ENCODE measurements at places on chromosomes 2 and 18.

DNA sequence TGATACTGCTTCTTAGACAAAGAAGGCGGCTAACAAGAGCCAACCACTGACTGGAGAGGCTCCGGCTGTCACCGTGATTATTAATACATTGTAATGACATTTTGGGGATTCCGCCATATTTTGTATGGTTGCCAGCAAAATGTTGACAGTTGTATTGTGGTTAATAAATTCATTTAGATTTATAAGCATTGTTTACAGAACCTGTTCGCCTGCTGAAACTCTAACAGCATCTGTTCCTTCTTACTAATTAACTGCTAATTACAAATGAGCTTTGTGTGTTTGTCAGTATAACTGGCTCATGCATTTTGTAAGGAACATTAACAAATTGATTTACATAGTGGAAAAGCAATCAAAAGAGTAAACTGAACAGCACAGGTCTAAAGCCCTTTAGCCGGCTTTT, 332.4 kb downstream of the GBX2 start:
- no peak for DNase-seq

- DNase-seq, result no peak
These were observed 55.2 kb downstream of the TRAPPC12 start for GRCh38 chr2:3434654-3435053.

GRCh38 chr2:188628989-188629752, 337.5 kb downstream of the GULP1 start:
- no peak for DNase-seq

- no peak for DNase-seq
These were observed 23.2 kb upstream of the STPG4 start for GRCh38 chr2:47178341-47178740.

DNA sequence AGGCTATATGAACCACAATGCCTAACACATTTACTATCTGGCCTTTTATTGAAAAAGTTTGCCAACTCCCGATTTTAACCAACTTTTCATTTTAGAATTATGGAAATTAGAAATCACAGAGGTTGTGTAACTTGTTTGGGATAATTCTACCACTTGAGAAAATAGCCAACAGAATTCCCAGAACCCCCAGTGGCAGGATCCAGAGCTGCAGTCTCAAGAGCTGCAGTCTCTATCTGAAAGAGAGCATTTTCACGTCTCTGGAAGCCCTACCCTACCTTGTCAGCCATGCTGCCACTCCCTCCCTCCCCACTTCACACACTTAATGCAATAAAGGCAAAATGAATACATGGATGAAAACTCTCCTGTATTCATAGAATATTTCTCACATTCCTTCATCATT, 23.4 kb upstream of the TSPYL6 start:
- DNase-seq, result no peak

DNA sequence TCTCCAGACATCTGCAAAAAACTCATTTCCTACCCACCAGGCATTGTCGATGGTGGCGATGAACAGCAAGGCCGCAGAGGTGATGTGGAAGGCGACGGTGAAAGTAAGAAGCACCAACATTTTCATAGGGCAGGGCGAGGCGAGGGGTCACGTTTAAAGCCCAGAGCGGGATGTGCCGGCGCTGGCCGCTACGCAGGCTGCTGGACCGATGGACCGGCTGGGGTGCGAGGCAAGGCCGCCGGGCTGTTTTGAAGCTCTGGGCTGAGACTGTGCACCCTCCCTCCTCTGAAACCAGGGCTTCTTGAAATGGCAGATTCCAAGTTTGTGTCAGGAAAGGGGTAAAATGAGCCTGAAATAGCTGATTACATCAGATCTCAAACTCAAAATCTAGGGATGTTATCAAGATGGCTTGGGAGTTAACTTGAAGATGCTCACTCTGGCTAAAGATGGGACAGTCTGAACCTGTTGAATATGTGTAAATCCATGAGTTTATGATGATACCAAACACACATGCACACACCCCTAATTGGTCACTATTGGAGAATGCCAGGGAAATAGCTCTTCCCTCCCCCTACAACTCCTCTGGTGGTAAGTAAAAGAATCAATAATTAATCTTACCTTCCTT, 31.6 kb upstream of the GAREM2 start:
- DNase-seq, result no peak

GRCh38 chr18:79597831-79598632, 81.6 kb upstream of the CTDP1 start:
- no peak for DNase-seq

DNA sequence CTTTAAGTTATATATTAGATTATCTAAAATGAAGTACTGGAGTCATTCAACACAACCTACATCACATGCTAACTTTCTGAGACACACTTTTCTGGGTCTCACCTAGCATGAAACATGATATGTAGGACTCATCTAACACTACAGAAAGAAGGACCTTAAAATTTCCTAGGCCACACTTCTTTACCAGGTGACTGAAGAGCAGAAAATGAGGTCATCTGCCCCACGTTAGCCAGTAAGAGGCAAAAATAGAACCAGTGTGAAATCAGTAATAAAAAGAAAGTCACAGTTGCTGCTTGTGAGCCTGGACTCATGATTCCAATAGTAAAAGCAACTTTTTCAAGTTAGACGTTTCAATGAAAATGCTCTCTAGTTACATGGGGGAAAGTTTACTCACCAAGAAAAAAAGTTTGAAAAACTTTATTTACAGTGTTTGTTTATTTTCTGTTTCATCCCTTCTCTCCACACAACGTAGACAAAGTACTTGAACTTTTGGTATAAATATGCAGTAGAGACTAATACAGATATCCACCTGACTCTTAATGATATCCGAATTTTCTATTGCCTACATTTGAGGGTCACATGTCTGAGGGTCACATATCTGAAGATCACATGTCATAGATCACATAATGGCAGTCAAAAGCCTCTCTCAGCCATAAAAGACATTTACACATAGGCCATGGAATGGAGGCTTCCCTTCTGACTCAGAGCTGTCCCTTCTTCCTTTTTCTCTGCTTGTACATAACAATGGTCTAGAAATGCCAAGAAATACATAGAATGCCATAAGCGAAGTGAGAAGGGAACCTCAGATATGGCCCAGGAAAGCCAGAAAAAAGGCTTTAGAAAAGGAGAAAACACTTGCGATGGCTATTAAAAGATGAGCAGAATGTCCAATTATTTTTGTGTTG, 362.9 kb downstream of the ZEB2 start:
- DNase-seq, result no peak

DNA sequence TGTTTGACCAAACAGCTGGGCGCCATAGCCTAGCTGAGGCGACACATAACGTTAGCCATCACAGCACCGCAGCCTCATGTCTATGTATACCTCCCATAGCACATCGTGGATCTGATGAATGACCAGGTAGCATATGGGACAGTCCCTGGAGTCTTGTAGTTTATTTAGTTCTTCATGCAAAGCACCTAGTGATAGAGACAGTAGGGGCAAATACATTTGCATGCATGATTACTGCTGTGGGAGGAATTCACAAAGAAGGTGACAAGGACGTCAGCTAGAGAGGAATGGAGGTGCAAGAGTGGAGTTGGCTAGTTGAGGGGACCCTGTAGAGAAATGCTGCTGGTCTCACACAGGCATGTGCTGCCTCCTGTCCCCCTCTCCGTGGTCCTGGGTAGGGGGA, 478.9 kb upstream of the HS6ST1 start:
- DNase-seq, result no peak

- no peak for DNase-seq
These were observed 69.9 kb upstream of the ST3GAL5 start for GRCh38 chr2:85958731-85959130.

- DNase-seq, result no peak
These were observed 185.7 kb downstream of the TPGS2 start for GRCh38 chr18:36643061-36643460.

DNA sequence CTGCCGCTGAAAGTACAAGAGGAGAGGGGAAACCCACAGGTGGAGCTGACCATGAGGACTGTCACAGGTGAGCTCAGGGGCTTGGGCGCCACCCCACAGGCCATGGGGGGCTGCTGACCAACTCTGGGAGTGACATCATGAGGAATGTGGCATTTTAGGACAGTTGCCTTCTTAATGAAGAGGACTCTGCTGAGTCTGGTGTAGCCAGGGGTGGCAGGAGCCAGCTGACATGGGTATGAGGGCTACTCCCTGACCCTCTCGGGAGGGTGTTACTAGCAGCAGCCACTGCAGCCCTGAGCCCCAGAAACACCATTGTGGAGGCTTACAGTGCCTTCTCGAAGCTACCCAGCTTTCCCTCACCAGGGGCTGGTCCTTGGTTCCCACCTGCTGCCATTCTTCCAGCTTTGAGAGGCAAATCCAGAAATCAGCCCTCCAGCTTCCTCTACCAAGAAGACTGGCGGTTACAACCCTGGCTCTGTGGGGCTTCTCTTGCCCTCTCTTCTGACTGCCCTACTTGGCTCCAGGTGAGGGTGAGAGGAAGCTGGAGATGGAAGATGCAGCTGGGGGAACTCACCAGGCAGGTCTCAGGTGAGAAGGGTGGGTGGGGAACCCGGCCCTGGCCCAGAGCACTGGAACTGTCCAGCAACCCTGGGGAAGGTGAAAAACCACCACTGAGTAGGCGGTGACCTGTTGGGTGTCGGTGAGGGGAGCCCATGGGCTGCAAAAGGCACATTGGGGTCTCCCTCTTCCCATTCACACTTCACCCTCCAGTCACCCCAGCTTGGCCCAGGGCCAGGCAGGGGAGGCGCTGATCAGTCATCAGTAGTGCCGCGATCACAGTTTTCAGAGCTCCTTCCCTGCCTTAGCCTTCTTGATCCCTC, 98.5 kb downstream of the MCFD2 start:
- no peak for DNase-seq

DNA sequence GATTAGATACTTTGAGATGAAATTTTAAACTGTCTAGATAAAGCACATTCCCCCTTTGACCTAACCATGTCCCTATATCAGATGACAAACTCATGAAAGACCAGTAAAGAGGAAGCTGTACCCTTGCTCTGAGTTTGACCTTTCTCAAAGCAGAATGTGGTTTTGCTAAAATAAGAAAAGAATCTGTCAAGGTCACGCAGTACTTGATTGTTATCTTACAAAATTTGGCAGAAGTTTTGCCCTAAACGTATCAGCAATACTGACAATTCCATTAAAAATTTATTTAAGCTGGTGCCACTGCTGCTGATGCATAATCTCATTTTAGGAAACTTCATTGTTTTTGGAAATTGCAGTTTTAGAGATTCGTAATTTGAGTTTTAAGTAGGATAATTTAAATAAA, 31.2 kb upstream of the GALM start:
- DNase-seq, result peak; percentile 51

DNA sequence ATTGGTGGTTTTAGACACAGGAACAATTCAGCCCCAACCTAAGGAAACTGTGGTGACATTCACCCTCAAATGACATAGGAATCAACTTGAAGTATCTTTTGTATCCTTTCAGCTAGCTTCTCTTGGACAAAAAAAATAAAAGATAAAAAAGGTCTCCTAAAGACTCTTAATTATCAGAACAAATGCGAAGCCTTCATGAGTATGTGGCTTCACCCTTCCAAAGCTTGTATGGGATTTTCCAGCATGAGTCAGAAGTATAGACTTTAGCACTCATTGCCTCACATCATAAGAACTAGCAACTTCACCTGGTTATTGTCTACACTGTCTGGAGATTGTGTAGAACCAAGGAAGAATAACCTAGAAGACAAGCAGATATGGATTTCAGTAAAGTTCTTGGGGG, 135.4 kb downstream of the LAMA3 start:
- peak; percentile 68 for DNase-seq

DNA sequence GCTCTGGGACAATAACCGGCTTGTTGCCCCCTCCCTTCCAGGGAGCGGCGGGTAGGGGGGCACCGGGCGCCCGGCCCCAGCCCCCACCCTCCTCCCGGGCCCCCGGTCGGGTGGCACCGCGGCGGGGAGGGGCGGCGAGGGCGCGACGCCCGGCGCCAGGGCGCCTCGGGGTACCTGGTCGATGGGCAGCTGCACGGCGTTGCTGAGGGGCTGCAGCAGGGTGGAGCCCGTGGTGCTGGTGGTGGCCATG, 193 bp downstream of the MBOAT2 start:
- DNase-seq, result no peak

DNA sequence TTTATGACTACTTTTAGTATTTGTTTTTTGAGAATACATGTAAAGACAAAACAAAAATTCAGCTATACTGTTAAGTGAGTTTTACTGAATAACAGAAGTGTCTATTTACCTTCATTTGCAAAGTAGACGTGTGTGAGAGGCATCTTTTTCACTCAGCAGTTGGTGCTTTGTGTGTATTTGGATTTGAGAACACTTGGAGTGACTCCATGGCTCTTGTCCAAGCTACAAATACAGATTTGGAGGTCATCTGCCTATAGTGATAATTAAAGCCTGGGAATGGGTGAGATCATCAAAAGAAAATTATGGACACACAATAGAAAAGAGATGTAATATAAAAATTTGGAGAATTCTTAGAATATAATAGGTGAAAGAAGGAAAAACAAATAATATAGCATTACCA, 6.2 kb downstream of the NAB1 start:
- no peak for DNase-seq

DNA sequence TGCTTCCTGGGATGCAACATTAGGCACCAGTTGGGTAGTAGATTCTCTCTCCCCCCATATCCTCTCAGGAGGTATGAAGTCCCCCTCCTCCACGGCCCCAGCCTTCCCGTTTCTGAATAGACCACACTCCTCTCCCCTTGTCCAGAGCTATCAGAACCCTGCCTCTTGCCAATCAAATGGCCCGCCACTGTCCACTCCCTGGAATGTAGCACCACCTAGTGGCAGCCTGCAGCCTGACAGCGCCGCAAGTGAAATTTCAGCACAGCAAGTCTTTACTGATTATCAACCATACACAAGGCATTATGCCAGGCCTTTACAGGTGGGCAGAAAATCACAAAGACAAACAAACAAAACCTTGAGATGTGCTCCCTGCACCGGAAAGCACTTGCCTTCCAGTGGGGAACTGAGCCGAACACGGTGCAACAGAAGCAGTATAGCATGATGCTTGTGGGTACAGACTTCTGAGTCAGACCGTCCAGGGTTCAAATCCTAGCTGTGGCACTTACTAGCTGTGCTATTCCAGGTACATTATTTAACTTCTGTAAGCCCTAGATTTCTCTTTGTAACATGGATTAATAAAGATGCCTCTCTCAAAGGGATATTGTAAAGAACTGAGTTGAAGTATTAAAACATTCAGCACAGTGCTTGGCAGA, 174.0 kb downstream of the SMAD2 start:
- peak; percentile 77 for DNase-seq

DNA sequence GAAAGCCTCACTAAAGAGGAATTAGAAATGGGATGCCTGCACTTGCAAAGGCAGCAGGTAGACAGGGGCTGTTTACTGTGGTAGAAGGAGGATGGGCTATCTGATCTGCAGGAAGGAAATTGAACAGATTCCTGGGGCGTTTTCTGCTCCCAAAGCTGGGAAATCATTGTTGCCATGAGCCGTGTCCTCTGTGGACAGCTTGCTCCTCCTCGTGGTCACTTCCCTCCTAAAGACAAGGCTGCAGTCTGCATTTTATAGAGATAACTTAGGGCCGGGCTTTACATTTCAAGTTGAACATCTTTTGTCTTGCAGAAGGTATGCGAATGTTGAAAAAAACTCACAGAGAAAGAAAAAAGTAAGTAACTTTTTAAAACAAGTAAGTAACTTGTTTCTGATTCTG, 50.9 kb downstream of the DCDC2C start:
- no peak for DNase-seq

All from suppressor macrophage treated with lipopolysaccharide for 1 hour (primary cell).